ENCODE measurements at places on chromosomes 16 and 17.
A peak's percentile ranks its signal among the peaks of the same experiment; 100 is the strongest.

GRCh38 chr16:56617212-56618085 is 8.1 kb upstream of the MT1E start:
- DNase-seq: peak; percentile 78

DNA sequence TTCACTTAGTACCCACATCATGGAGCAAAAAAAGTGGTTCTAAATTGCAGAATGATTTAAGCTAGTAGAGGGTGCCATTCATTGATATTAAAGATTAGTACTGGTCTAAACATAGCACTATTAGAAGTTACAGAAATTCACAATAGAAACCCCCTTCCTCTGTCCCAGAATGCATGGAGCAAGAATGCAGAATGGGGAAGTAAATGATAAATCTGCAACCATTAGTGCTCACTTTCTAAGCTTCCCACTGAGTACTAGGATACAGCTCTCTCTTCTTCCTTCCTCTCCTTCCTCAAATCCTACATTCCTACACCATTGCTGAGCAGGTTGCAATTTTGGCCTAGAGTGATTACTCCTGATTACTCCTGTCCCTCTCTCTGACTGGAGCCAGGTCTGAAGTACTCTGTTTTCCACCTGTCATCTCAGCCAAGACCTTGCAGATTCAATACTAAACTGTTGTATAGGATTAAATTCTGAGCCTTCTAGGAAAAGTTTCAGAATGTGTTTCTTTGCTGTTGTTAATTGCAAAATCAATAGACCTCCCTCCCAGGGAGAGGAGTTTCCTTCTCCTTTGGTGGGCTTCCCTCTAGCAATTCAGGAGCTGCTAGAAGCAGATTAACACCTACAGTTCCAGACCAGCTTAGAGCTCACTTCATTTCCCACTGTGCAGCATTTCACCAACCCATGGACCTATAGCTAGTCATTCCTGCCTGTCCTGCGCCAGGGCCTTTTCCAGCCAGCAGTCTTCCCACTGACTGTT is 165.5 kb upstream of the TBX2 start:
- DNase-seq: no peak

DNA sequence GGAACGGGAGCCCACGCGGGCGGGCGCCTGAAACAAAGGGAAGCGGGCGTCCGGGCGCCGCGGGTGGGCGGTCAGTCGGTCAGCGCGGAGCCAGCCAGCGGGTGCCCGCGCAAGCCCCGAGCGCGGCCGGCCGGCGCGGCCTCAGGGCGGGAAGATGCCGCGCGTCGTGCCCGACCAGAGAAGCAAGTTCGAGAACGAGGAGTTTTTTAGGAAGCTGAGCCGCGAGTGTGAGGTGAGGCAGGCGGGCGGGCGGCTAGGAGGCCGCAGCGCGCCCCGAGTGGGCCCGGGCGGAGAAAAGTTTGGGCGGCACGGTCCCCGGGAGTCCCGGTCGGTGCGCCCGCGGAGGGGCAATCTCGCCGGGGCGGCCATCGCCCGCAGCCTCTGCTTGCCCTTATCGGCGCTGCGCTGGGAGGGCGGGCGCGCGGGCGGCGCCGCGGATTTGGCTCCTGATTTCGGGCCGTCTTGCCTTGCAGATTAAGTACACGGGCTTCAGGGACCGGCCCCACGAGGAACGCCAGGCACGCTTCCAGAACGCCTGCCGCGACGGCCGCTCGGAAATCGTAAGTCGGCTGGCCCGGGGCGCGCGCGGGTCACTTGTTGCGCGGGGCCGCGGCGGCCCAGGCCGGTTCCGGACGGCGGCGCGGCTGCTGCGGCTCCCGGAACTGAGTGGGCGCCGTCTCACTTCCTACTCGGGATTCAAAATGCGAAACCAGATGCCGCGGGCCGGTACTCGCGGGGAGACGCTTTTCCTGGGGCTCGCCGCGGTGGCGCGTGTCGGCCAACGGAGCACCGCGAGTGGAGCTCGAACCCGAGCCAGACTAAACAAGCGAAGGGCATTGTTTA is 526 bp downstream of the CBFB start:
- peak; percentile 54 for DNase-seq

DNA sequence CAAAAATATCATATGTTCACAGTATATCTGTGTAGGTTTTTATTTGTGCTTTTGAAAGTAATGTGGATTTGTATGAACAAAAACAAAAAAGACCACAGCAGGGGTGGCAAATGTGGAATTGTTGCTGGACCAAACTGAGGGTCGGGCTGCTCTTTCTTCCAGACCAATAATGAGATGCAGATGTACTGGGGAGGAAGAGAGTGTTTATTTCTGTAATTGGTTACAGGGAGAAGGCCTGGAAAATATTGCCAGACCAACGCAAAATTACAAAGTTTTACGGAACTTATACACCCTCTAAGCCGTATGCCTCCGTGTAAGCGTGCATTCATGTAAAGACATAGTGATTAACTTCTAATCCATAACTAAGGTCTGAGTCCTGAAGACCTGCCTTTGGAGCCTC is 353.9 kb upstream of the C16orf82 start:
- DNase-seq: no peak

GRCh38 chr16:4091240-4092012 is 24.8 kb downstream of the ADCY9 start:
- DNase-seq: no peak

DNA sequence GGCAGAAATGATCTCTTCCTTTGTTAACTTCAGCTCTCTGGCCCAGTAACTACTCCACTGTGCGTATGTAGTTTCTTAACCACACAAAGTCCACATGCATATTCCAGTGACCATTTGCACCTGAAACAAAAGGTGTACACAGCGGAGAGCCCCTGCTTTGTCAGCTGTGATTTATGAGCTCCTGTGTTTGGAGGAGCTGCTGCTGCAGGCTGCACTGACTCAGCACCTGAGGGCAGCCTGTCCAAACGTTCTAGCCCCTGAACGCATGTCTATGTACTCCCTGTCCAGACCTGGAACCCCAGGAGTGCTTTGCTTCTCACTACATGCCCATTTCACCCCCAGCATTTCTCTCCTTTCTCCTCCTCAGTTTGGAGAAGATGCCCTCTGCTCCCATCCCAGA is 216.1 kb downstream of the ABCC12 start:
- no peak for DNase-seq

DNA sequence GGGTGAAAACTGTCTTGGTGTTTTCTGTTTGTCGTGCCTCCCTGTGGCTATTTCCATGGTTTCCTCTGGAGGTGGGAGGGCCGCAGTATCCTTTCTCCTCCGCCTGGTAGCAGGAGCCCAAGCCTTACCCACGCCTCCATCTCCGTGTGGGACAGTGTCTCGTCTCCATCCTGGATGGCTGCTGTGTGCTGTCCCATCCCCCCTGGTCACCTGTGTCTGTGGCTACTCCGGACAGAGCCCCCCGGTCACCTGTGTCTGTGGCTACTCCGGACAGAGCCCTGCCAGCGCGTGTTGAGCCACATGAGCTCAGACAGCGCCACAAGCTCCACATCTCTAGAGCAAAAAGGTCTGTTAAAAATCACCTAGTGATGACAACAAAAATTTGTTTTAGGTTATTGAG is 198.2 kb upstream of the CHMP6 start:
- DNase-seq: no peak

DNA sequence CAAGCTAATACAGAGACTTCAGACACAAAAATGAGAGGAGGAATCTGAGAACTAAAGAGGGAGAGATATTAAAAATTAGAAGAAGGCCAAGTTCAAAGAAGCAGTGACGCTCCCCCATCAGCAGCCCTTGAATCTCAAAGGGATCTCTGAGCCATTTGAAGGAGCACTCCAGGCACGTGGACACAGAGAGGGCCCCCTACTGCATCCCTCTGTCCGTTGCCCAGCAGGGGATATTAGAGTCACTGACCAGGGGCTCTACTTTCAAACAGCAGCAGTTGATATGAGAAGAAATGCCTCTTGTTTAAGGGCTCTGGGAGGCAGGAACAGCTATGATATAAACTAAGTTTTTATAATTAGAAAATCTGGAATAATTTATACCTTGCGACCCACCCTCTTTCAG is 479.0 kb upstream of the SALL1 start:
- no peak for DNase-seq

DNA sequence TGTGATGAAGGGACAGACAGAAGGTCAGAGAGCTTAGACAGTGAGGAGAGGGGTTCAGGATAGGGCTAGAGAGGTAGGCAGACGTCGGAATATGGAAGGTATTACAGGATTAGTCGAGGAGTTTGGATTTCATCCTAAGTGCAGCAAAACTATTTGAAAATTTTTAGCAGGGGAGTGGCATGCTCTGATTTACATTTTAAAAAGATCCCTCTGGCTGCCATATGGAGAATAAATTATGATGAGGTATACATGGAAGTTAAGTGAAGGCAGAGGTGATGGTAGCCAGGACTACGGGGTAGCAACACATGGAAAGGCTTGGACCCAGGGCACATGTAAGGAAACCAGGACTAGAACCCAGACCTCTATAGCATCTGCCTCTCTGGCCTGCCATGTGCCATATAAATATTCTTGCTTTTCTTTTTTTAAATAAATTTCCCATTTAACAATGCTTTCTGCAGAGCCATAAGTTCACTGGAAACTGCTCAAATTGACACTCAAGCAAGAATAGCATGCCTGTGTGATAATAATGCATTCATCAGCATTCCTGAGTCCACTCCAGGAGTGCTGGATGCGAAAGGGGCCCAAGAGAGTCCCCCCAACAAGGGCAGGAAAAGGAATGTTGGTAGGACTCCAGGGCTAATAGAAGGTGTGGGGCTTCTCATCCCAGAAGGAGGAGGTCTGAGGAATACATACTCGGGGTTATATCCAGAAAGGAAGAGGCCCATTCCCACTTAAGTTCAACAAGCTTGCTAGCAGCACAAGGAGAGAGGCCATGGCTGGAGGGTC is 78.2 kb downstream of the HLF start:
- DNase-seq: no peak

DNA sequence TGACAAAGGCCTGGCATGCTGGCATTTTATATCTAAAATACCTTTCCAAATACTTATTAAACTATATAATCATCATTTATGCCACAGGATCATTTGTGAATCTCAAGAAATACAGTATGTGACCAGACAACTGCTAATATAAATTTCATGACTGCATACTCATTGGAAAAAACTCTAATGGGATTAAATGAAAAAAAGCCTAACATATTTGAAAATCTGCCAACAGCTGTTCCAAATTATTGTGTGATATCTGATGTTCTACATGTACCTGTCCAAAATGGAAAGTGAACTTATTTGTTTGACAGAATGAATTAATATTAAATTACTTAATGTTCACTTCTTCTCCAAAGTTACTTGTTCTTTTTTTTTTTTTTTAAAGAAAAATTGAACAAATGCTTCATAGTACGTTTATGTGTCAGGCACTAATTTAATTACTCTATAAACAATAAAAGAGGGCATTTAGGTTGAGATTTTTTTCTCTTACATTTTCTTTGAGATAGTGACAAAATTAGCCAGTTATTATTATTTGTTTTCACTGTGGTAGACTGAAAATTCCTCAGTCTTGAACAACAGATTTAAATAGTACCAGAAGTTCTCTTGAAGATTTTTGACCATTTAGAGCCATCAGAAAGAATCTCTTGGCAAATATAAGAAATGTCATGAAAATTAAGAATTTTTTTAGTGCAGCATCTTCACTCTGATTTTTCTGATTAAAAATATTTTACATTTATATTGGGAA is 114.0 kb downstream of the FTO start:
- peak; percentile 16 for DNase-seq

GRCh38 chr17:49327835-49328784 is 33.9 kb downstream of the ZNF652 start:
- no peak for DNase-seq

- DNase-seq: peak; percentile 74
These were observed 113.1 kb downstream of the SNX29 start for GRCh38 chr16:12089492-12090150.

DNA sequence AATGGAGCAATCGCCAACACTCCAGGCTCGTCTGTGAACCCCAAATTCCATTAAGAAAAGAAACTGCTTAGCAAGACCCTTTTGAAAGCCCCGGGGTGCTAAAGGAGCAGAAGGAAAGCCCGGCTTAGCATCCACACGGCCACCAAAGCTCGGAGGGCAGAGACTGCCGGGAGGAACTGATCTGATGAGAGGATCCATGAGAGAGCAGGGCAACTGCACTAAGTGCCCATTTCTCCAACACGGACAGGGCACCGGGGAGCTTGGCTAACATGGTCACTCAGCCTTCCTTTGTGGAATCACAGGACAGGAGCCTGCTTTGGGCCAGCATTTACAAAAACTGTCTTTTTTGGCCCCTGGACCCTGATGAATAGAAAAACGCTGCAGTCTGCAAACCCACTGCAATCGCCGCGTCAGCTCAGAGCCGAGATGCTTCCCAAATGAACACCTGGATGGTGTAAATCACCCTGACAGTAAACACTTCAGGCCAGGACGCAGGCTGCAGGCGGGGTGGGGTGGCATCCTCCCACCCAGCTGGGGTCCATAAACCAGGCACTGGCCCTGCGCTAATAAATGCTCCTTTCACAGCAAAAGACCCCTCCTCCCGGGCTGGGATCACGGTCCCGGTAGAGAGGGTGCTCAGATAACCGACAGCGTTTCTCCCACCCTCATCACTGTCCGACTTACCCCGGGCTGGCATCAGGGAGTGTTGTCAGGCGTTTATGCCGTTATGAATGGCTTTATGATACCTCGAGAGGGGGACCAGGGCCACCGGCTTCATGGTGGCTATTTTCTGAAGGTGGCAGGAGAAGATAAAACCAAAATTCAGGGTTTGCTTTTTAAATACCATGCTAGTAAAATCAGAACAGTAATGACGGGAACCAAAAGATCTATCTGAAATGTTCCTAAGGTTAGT is 299.5 kb downstream of the IRF8 start:
- DNase-seq: no peak

DNA sequence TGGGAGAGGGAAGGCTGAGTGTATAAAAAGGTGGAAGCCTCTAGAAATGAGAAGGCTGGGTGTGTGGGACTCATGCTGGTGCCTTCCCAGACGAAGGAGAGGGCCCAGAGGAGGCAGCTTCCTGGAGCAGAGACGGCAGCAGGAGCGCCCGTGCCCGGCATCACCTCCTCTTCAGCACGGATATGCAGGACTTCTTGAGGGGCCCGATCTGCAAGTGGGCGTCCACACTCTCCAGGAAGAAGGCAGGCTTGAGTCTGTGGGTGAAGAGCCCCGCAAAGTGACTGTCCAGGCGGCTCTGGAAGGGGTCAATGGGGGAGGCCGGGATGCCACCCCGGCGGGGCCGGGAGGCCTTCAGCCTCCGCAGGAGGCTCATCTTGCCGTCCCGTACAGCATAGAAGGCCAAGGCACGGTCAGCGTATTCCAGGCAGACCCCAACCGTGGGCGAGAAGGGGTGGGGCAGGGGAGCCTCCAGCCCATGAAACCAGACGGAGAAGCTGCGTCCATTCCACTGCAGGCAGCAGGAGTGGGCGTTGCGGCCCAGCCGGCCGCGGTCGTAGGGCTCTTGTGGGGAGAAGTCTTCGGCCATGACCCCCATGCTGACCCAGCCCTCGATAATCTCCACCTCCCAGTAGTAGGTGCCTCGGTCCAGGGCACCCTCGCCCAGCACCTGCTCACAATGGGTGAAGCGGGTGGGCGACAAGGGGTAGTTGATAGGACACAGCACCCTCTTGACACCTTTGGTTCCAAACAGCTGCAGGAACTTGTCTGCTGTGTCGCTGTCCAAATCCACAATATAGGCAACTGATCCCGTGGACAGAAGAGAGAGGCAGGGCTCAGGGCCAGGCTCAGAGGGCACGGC is 3.8 kb downstream of the TRIM47 start:
- no peak for DNase-seq

Measured in fibroblast of lung (primary cell).